Heart right ventricle (tissue), 16 donors: ENCODE measurements at places on chromosomes 3 and 15.

GRCh38 chr3:148848410-148848809, 16.7 kb upstream of the CPA3 start:
- H3K4me1 ChIP-seq = no peaks in the 10 kb centered on the region
- H3K4me3 ChIP-seq = no peak overlapping the region
- H3K36me3 ChIP-seq = no peaks in the 10 kb centered on the region
- no peak for DNase-seq
- no peak overlapping the region for H3K27ac ChIP-seq

GRCh38 chr3:184596886-184597575, 35.4 kb downstream of the EPHB3 start:
- H3K27ac ChIP-seq = no peak overlapping the region
- no peak overlapping the region for H3K4me3 ChIP-seq
- H3K27me3 ChIP-seq = peaks cover under 1% of the 10 kb centered on the region
- no peak for DNase-seq
- peaks cover 37% of the 10 kb centered on the region for H3K4me1 ChIP-seq

GRCh38 chr15:39578851-39579486, 1.9 kb upstream of the THBS1 start:
- no peak for DNase-seq
- peaks cover 14% of the 10 kb centered on the region for H3K36me3 ChIP-seq
- peaks cover 16% of the 10 kb centered on the region for H3K4me1 ChIP-seq
- peak overlapping the region; percentile 88 for H3K27ac ChIP-seq
- peak overlapping the region; percentile 67 for H3K4me3 ChIP-seq

GRCh38 chr3:138539352-138539751, 54.7 kb downstream of the CEP70 start:
- H3K36me3 ChIP-seq = no peaks in the 10 kb centered on the region
- H3K4me1 ChIP-seq = no peaks in the 10 kb centered on the region
- DNase-seq = no peak
- H3K27ac ChIP-seq = no peak overlapping the region
- H3K27me3 ChIP-seq = no peaks in the 10 kb centered on the region
- H3K4me3 ChIP-seq = no peak overlapping the region

GRCh38 chr15:73965094-73965757, 26.9 kb downstream of the STOML1 start:
- DNase-seq = no peak
- no peaks in the 10 kb centered on the region for H3K27me3 ChIP-seq
- H3K36me3 ChIP-seq = no peaks in the 10 kb centered on the region
- peaks cover 7% of the 10 kb centered on the region for H3K4me1 ChIP-seq
- no peak overlapping the region for H3K27ac ChIP-seq

- no peaks in the 10 kb centered on the region for H3K4me1 ChIP-seq
- peaks cover 11% of the 10 kb centered on the region for H3K36me3 ChIP-seq
- H3K27ac ChIP-seq = no peak overlapping the region
- no peak overlapping the region for H3K4me3 ChIP-seq
- no peaks in the 10 kb centered on the region for H3K27me3 ChIP-seq
- no peak for DNase-seq
Measured at GRCh38 chr3:53230041-53230621, 25.7 kb downstream of the TKT start.

- H3K27me3 ChIP-seq = no peaks in the 10 kb centered on the region
- no peak overlapping the region for H3K4me3 ChIP-seq
- DNase-seq = no peak
Measured at GRCh38 chr3:181896605-181897004, 184.9 kb downstream of the SOX2 start.

DNA sequence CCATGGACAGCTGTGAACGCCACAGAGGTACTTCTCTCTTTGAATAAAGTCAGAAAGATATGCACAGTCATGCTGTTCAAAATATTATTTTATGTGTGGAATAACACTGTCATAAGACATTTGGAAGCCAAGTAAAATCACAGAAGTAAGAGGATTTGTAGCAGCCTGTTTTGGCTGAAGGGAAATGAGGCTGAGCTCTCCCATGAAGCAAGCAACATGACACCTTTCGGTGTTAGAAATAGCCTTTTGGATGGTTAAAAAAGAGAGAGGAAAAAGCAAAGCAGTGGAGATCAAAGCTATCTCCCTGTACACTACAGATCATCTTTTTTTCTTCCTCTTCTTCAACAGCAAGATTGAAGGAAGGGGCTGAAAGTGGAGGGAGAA, 755.3 kb downstream of the ROBO1 start:
- H3K27ac ChIP-seq = no peak overlapping the region
- H3K36me3 ChIP-seq = no peaks in the 10 kb centered on the region
- DNase-seq = no peak
- H3K4me1 ChIP-seq = no peaks in the 10 kb centered on the region
- no peak overlapping the region for H3K4me3 ChIP-seq

- DNase-seq = no peak
- H3K4me1 ChIP-seq = no peaks in the 10 kb centered on the region
- no peaks in the 10 kb centered on the region for H3K27me3 ChIP-seq
- no peaks in the 10 kb centered on the region for H3K36me3 ChIP-seq
- no peak overlapping the region for H3K4me3 ChIP-seq
Measured at GRCh38 chr3:195591220-195591619, 7.5 kb upstream of the APOD start.

DNA sequence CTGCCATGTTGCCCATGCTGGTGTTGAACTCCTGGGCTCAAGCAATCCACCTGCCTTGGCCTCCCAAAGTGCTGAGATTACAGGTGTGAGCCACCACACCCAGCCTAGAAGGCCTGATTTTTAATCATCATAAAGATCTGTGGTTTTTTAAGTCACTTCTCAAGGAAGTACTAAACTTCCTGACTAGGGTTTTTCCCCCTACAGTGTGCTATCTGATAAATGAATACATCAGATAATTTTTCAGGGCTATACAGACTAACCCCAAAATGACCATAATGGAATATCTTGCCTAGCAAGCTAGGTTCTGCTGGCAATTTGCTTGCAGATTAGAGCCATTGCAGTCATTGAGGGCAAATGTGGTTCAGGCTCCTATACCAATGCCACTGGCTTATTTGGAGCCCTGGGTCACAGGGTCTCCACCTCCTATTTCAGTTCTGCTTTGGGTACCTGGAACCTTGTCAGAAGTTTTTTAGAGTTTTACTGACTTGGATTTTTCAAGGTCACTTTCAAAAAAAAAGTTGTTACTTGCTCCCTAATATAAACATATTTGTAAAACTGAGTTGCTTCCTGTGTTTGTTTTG, 80.8 kb downstream of the SLC49A4 start:
- peaks cover 31% of the 10 kb centered on the region for H3K36me3 ChIP-seq
- DNase-seq = no peak
- H3K27ac ChIP-seq = no peak overlapping the region
- H3K4me1 ChIP-seq = no peaks in the 10 kb centered on the region
- H3K27me3 ChIP-seq = no peaks in the 10 kb centered on the region
- H3K4me3 ChIP-seq = no peak overlapping the region

DNA sequence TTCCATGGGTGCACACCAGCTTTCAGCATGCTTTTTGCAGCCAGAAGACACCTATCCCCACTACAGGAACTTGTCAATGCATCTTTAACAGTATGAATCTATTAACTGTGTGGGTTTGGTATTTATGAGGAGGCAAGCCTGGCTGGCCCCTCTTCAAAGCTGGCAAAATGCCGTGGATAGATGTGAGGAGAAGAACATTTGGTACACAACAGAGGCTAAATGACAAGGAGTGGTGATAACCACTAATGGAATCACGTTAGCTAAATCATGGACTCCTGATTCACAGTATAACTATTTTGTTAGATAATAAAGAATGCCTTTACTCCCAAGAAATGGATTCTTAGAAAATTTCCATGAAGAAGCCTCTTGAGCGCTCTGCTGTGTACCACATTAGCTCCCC, 187.2 kb downstream of the CLSTN2 start:
- no peaks in the 10 kb centered on the region for H3K36me3 ChIP-seq
- H3K27me3 ChIP-seq = no peaks in the 10 kb centered on the region
- no peak overlapping the region for H3K27ac ChIP-seq
- no peak for DNase-seq

DNA sequence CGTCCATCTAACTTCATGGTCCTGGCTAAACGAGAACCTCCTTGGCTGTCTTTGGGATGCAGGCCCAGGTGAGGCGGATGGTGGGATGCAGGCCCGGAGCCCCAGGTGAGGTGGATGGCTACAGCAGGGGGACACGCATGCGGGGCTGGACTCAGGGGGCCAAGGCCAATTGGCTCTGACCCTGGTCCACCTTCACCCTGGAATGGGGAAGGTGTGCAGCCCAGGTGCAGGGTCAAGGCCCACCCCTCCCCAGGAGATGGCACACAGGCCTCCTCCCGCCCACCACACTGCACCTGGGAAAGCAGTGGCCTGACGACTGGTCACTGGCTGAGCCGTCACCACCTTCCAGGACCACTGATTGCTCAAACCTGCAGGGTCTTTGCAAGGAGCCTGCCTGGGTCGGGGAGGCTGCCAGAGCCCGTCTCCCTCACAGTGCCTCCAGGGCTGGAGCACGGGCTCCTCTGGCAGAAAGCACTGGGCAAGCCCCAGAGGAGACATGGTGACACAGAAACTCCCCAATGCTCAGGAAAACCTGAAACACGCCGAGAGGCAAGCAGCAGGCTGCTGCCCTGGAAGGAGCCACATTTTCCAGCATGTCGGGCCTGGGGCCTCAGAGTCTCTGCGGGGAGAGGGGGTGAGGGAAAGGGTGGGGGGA, 159.6 kb downstream of the LRRK1 start:
- no peaks in the 10 kb centered on the region for H3K4me1 ChIP-seq
- no peaks in the 10 kb centered on the region for H3K36me3 ChIP-seq
- H3K27me3 ChIP-seq = no peaks in the 10 kb centered on the region

DNA sequence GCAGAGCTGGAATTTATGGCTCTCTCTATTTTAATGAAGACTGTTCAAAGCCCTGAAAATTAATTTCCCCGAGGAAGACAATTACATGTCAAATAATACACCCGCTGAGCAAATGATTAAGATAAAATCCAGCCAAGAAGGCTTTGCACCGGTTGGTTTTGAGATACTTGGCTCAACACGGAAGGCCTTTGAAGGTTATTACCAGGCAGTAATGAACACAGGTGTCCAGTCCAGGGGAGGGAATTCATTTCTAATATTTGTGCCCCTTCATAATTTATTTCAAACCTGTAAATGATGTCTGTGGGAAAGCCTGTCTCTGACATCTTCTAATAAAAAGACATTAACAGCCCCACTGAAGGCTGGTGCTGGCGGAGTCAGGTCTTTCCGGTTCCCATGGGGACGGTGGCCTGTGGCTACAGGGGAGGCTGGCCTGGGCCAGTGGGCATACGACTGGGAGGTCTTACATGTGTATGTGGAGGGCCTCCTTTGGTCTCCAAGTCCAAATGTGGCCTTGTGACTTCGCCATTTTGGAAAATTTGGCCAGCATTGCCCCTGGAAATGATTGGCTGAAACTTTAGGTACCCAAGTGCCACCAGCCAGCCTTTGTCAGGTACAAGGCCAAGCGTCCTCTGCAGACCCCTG, 49.9 kb upstream of the IQSEC1 start:
- no peaks in the 10 kb centered on the region for H3K36me3 ChIP-seq
- H3K27ac ChIP-seq = no peak overlapping the region
- no peak for DNase-seq
- no peak overlapping the region for H3K4me3 ChIP-seq
- H3K4me1 ChIP-seq = no peaks in the 10 kb centered on the region

GRCh38 chr3:101279765-101280385, 40.5 kb downstream of the IMPG2 start:
- H3K36me3 ChIP-seq = no peaks in the 10 kb centered on the region
- H3K4me3 ChIP-seq = no peak overlapping the region
- no peak for DNase-seq
- no peaks in the 10 kb centered on the region for H3K27me3 ChIP-seq
- no peaks in the 10 kb centered on the region for H3K4me1 ChIP-seq

GRCh38 chr3:15805756-15806266, 8.0 kb upstream of the ANKRD28 start:
- no peak overlapping the region for H3K27ac ChIP-seq
- no peaks in the 10 kb centered on the region for H3K36me3 ChIP-seq
- H3K4me3 ChIP-seq = no peak overlapping the region

DNA sequence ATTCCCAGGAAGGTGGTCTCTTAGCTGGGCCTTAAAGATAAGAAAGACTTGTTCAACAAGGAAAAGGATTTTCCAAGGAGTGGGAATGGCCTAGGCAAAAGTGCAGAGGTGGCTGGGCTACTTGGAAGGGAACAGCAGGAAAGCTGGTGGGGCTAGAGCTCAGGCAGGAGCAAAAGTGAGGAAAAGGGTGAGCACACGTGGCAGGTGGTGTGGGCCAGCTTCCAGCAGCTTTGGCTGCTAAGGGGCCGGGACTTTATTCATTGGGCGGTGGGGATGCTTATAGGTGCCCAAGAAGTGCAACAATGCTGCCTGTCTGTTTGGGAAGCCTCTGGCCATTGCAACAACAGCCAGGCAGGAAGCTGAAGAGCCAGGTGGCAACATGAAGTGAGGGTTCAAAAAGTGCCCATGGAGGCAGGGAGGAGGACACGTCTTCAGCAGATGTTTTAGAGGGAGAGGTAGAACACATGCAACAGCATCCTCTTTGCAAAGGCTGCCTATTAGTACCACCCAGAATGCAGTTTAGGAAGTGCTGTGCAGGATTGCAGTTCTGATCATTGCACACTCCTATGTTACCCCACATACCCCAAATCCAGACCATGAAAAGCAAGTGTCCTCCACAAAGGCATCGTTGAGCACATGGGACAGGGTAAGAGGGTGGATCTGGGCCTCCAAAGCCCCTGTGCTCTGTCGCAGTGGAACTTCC, 13.8 kb downstream of the ALDH1A3 start:
- peaks cover 54% of the 10 kb centered on the region for H3K27me3 ChIP-seq
- H3K27ac ChIP-seq = no peak overlapping the region
- H3K4me1 ChIP-seq = no peaks in the 10 kb centered on the region
- DNase-seq = no peak
- no peaks in the 10 kb centered on the region for H3K36me3 ChIP-seq

- H3K4me1 ChIP-seq = no peaks in the 10 kb centered on the region
- H3K4me3 ChIP-seq = no peak overlapping the region
- H3K27ac ChIP-seq = no peak overlapping the region
- no peaks in the 10 kb centered on the region for H3K36me3 ChIP-seq
Measured at GRCh38 chr3:43874731-43875130, 184.0 kb downstream of the ABHD5 start.

GRCh38 chr3:33417066-33417673, 23.0 kb downstream of the UBP1 start:
- no peaks in the 10 kb centered on the region for H3K4me1 ChIP-seq
- no peak for DNase-seq
- H3K27ac ChIP-seq = no peak overlapping the region
- H3K36me3 ChIP-seq = no peaks in the 10 kb centered on the region

- no peak for DNase-seq
- H3K36me3 ChIP-seq = peaks cover 17% of the 10 kb centered on the region
- no peaks in the 10 kb centered on the region for H3K27me3 ChIP-seq
- no peak overlapping the region for H3K27ac ChIP-seq
Measured at GRCh38 chr3:111173328-111173900, 101.8 kb downstream of the NECTIN3 start.

DNA sequence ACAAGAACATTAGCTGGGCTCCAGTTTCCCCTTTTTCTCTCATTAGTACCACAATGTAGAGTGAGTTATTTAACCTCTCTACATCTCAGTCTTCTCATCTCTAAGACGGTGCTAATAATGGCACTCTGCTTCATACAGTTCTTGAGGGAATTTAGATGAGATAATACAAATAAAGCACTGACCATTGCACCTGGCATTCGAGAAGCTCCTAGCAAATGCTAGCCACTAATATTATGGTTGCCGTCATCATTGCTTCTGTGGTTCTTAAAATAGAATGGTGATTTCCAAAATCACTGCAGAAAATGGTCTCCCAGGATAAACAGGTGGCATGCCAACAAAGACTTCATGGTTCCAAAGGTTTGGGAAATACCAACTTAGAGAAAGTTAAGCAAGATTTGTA, 213.0 kb downstream of the RORA start:
- no peak overlapping the region for H3K4me3 ChIP-seq
- no peaks in the 10 kb centered on the region for H3K36me3 ChIP-seq
- H3K4me1 ChIP-seq = no peaks in the 10 kb centered on the region

GRCh38 chr3:8838765-8839423, 69.5 kb upstream of the OXTR start:
- no peak overlapping the region for H3K4me3 ChIP-seq
- no peaks in the 10 kb centered on the region for H3K36me3 ChIP-seq
- H3K4me1 ChIP-seq = no peaks in the 10 kb centered on the region
- no peaks in the 10 kb centered on the region for H3K27me3 ChIP-seq
